ENCODE measurements at places on chromosomes 6 and 20.
A peak's percentile ranks its signal among the peaks of the same experiment; 100 is the strongest.

- ATAC-seq: peak; percentile 87
- no peak overlapping the region for H3K4me3 ChIP-seq
- peaks cover 38% of the 10 kb centered on the region for H3K36me3 ChIP-seq
- H3K4me1 ChIP-seq: peaks cover 16% of the 10 kb centered on the region
- H3K27ac ChIP-seq: no peak overlapping the region
Observed at GRCh38 chr20:18632196-18632789, 44.4 kb downstream of the DTD1 start.

- H3K27me3 ChIP-seq: peaks cover 20% of the 10 kb centered on the region
- no peaks in the 10 kb centered on the region for H3K36me3 ChIP-seq
- no peak for ATAC-seq
- H3K4me3 ChIP-seq: no peak overlapping the region
- no peak overlapping the region for H3K27ac ChIP-seq
- H3K4me1 ChIP-seq: no peaks in the 10 kb centered on the region
Observed at GRCh38 chr20:4300921-4301320, 285.6 kb upstream of the RNF24 start.

DNA sequence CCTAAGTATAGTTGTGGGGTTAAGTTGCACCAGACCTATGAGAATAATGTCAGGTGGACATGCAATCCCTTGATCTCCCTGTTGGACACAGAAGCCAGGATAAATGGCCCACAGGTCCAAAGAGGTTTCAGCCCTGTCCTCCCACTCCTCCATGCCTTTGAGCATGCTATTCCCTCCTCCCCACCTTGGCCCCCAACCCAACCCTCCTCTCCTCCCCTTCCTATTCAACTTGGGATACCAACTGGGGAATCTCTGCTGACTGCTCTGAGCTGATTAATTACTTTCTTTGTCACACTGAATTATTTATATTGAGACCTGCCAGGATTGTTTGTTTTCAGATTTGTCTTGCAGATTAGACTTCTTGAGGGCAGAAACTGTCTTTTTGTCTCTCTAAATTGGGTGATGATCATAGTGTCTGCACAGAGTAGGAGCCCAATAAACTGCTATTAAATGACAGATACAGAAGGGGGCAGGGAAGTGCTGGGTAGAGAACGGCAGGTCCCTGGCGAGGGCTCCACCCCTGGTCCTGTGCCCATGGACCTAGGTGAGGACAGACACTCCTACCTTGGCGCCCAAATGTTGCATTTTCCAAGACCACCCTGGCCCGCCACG is 120.9 kb downstream of the UNC5CL start:
- H3K36me3 ChIP-seq: no peaks in the 10 kb centered on the region
- no peak for ATAC-seq
- no peak overlapping the region for H3K27ac ChIP-seq
- no peak overlapping the region for H3K4me3 ChIP-seq
- peaks cover 45% of the 10 kb centered on the region for H3K27me3 ChIP-seq

DNA sequence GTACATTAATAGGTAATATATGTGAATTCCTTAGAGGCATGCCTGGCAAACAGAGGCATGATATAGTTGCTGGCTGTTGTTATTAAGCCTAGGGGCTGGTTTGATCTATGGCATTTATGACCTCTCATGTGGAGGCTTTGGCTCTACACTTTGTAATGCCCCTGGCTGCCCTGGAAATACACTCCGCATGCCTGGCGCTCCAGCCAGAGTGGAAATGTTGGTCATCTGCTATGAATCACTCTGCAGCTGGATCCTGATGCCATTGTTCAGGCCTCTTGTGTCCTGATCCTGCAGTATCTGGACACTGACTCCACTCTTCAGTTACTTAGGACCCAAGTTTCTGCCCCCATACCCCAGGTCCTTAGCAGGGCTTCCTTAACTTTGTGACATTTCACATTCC is 200.5 kb upstream of the PCSK2 start:
- H3K36me3 ChIP-seq: no peaks in the 10 kb centered on the region
- no peaks in the 10 kb centered on the region for H3K27me3 ChIP-seq
- H3K27ac ChIP-seq: no peak overlapping the region
- no peaks in the 10 kb centered on the region for H3K4me1 ChIP-seq
- H3K4me3 ChIP-seq: no peak overlapping the region

DNA sequence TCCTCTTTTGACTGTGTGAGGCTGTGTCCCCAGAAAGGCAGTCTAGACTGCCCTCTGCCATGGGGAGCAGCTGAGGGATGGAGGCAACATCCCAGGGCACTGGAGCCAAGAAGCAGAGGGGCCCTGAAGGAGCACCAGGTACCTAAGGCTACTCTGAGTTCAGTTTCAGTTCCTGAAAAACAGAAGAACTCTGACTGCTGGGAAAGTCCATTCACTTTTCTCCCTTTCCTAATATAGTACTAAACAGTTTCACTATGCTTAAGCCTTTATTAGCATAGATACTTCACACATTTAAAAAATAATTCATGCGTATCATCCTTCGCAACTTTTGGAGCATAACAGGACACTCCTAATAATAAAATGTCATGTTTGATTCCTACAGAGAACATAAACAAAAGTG is 130.0 kb downstream of the FOXC1 start:
- no peaks in the 10 kb centered on the region for H3K27me3 ChIP-seq
- peak; percentile 92 for ATAC-seq
- H3K36me3 ChIP-seq: no peaks in the 10 kb centered on the region
- peak overlapping the region; percentile 40 for H3K4me3 ChIP-seq
- peaks cover 7% of the 10 kb centered on the region for H3K4me1 ChIP-seq

- peaks cover 27% of the 10 kb centered on the region for H3K4me1 ChIP-seq
- no peak for ATAC-seq
- H3K36me3 ChIP-seq: no peaks in the 10 kb centered on the region
Observed at GRCh38 chr6:11413117-11413687, 124.3 kb upstream of the TMEM170B start.
